ENCODE measurements at places on chromosomes 7 and 10.

- no peak for DNase-seq
These were observed 31.8 kb downstream of the GHRHR start for GRCh38 chr7:30995536-30995935.

DNA sequence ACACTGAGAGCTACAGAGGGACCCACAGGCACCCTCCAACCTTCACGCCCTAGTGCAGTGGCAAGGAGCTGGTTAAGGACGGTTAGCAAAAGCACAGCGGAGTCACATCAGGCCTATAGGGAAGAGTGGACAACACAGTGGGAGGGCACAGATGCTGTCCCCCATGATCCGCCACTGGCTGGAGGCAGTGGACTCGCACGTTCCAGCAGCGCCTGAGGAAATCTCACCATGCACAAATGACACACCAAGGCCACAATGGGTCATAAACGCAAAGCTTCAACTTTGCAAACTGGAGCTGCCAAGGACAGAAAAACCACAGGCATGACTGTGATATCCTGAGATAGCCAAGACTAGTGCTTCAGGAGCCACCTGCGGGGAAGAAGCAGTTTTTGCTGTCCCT, 58.8 kb downstream of the GRB10 start:
- DNase-seq = no peak

GRCh38 chr10:104809288-104810090, 168.4 kb downstream of the SORCS3 start:
- no peak for DNase-seq

DNA sequence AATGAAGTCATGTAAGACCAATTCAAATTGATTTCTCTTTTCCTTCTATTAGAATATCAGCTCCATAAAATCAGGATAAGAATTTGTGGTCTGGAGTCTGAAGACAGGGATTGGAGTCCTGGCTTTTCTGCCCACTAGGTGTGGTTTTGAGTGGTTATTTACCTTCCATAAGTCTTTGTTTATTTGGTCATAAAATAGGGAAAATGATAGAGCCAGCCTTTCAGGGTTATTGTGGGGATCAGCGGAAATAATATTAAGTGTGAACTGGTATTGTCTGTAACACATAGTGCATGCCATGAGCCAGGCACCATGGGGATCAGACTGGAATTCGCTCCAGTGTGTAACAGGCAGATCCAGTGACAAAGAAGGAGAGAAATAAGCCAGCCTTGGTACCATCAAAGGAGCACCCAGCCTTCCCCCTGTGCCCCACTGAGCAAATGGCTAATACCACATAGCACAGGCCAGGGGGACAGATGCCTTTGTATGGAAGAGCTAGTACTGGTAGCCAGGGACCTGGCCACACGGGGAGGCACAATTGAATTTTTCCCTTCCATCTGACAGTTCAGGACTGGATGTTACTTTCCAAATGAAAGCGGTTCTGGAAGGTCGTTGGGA, 509.7 kb upstream of the PODXL start:
- no peak for DNase-seq

DNA sequence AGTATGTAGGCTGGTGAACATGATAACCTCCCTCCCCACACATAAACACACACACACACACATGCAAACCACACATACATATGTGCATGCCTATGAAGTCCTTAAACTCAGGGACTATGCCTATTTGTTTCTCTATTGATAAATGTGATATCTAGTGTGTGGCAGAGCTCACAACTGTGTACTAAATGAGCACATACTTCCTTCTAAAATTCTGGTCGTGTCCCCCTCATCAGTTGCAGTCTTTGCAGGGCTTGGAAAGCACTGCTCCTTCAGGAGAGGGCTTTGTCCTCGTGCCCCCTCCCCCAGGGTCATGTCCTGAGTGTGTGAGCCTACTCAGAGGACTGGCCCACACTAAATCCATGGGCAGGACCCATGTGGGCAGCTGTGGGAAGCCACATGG, 94.0 kb downstream of the SFMBT2 start:
- no peak for DNase-seq

GRCh38 chr7:112945046-112945445, 141.6 kb downstream of the GPR85 start:
- no peak for DNase-seq

DNA sequence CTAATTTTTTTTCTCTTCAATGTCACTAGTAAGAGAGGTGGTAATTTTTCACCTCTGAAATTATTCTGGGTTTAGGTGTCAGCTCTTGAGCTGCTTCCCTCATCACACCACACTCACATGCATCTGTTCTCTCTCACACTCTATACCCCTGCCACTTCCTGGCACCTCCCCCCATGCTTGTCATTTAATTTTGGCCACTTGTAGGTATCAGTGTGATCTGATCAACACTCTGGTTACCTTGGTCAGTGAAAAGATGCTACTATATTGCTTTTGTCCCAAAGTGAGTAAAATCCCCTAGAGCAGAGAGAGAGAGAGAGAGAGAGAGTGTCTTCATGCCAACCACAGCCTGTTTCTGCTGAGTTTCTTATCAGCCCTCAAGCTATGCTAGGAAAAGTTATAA, 42.5 kb downstream of the STK17A start:
- DNase-seq = no peak

GRCh38 chr10:93397020-93397419, 85.1 kb downstream of the MYOF start:
- no peak for DNase-seq

DNA sequence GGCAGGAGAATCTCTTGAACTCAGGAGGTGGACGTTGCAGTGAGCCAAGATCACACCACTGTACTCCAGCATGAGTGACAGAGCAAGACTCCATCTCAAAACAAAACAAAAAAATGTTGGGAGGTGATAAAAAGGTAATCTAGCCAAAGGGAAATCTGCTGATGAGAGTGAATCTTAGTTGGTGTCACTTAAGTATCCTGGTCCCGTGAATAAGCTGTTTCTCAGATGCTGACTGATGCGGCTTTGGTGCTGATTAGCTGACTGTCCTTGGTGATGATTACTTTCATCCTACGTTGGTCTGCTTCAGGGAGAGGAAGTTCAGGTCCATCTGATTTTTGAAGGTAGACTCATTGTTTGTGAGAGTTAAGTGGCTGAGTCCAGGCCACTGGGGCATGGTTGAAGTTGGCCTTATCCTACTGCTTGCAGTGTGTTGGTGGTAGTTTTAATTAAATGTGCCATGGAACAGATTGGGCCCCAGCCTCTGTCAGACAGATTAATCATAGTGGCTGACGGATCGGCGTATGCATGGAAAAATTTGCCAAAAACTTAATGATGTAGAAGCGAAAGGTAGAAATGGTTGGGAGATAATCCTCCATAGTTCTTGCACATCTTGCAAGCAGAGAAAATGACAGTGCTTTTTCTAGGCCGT, 17.4 kb upstream of the TMEM236 start:
- DNase-seq = no peak

DNA sequence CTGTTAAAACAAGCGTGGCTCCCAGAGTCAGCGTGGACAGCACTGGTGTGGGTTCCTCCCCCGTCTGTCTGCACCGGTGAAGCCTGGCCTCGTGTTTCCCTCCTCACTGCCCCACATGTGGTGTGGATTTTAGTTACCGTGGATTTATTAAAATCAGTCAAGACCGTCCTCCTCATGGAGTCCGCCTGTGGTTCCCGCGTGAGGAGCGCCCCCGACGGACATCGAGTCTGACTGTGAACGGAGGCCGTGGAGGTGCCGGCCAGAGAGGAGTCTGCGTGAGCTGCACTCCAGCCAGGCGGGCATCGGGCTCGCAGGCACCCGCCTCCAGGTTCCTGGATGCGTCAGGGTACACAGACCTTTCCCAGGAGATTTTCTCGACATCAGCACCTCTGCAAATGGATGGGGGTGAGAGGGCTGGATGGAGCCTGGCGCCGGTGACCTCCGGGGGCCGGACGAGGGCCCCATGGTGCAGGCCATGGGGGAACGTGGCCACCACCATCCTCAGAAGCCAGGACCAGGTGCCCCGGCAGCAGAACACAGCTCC, 26.3 kb upstream of the UTF1 start:
- DNase-seq = no peak

DNA sequence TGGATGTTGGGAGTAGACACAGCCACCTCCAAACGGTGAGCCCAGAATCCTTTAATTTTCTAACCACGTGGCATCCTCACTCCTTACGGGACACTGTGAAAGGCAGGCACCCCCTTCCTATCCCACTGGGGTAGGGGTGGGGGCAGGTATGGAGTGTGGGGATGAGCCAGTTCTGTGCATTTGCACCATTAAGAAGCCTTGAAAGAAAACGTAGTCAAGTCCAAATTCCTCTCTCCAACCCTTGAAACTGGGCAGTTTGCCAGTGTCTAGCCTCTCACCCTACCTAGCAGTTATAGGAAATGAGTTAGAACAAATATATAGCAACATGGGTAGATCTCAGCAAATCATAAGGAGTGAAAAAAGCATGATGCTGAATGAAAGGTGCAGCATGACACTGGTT, 92.4 kb upstream of the LEP start:
- no peak for DNase-seq

- no peak for DNase-seq
These were observed 812 bp downstream of the DOCK1 start for GRCh38 chr10:126905776-126906703.

- no peak for DNase-seq
These were observed 183.0 kb downstream of the RAPGEF5 start for GRCh38 chr7:22173685-22174573.

- DNase-seq = no peak
These were observed 569 bp downstream of the ZNF316 start for GRCh38 chr7:6637544-6638229.

DNA sequence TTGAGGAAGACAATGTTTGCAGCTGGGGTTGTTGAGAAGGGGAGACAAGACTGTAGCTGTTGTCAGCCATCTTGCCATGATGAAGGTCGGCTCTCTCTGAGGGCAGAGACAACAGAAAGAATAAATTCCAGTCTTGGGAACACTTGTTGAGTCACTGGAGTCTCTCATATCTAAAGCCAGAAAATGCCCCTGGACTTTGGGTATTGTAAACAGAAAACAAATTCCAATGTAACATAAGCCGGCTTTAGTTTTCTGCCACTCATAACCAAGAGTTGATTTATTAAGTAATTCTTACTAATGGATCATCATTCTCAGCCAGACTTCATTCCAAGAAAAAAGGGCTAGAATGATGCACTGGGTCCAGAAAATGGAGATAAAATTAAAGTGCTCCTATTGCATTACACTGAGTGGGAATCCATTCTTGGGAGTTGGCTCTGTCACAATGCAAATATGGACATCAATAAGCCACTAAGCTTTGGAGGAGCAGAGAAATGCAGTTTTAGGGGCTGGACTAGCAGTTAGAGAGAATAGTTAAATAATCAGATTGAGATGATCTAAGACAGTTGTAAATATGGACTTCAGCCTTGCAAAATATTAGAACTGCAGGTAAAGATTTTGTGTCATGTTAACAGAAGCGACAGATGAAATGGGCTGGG, 78.9 kb downstream of the ADAM12 start:
- DNase-seq = no peak

- DNase-seq = no peak
These were observed 21.4 kb upstream of the MKI67 start for GRCh38 chr10:128147669-128148068.

- no peak for DNase-seq
These were observed 12.7 kb downstream of the HHEX start for GRCh38 chr10:92702301-92702916.

DNA sequence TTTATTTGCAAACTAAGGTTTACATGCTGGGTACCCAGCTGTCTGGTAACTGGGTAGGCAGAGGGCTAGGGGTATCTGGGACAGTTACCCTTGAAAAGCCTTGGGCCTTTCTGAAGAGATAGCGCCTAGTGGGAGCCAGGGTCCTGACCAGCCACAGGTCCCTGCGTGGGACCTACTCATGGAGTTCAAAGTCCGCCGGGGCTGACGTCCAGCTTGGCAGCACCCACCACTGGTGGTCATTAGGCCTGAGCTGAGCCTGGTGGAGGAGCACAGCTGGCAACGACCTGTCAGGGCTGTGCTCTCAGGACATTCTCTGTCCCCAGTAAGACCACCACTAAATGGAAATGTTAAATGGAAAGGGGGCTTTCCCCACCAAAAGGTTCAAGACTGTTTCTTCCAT, 20.0 kb downstream of the GUSB start:
- no peak for DNase-seq

DNA sequence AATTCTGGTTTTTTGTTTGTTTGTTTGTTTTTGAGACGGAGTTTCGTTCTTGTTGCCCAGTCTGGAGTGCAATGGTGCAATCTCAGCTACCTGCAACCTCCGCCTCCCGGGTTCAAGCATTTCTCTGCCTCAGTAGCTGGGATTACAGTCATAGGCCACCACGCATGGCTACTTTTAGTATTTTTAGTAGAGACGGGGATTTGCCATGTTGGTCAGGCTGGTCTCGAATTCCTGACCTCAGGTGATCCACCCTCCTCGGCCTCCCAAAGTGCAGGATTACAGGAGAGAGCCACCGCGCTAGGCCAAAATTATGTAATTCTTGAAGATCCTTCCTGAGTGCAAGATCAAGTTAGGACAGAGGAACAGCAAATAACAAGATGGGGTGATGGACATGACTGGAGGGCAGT, 719 bp downstream of the ZNF33B start:
- no peak for DNase-seq

DNA sequence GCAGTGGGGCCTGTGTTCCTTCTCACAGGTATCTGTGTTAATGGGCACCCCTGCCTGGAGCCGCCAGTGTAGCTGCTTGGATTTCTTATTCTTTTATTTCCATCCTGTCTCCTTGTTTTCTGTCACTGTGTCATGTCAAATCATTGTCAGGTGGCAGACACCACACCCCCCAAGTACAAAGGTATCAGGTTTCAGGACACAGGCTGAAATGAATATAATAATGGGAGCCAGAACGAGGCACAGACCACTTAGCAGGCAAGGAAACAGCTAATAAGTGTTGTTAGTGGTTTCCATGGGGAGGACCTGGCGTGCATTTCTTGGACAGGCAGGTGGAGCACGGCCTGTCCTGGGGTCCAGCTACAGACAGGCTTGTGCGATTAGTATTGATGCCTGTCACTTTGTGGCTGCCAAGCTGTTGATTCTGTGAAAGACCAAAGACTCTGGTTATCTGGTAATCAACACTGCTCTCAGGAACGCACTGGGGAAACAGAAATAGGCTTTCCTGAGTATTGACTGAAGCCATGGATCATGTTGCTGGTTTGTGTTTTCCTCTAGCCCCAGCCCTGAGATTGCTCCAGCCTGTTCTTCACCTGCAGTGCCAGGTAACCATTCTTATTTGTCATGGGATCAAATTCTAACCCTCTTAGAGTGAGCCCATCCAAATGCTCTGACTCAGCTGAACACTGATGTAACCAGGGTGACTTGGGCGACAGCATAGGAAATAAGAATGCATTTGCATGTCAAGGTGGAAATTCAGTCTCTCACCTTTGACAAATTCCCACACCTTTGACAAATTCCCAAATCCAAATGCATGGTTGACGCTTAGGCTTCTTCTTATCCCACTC, 1002.0 kb downstream of the LRMDA start:
- DNase-seq = no peak

Data from Panc1 (cell line).